Gastroesophageal sphincter (tissue), 4 donors: ENCODE measurements at places on chromosomes 3 and 15.

GRCh38 chr15:80558631-80559319, 136.3 kb upstream of the ABHD17C start:
- no peak for ATAC-seq

GRCh38 chr15:44501768-44502366, 35.1 kb upstream of the EIF3J start:
- no peak for ATAC-seq

DNA sequence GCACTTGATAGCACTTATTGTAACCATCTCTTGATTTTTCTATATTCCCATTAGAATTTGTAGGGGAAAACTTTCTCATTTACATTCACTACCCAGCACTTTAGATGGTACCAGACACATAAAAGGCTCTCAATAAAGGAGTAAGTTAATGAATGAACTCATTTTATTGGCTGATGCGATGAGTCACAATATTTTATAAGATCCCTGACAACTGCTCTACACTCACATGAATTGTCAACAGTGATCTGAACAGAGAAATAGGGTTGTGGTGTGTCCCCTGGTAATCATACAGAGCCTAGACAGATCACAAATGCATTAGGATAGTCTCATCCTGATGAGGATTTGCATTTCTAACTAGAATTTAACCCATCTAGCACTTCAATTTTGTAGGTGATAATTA, 567.6 kb upstream of the ARPP21 start:
- ATAC-seq: no peak

DNA sequence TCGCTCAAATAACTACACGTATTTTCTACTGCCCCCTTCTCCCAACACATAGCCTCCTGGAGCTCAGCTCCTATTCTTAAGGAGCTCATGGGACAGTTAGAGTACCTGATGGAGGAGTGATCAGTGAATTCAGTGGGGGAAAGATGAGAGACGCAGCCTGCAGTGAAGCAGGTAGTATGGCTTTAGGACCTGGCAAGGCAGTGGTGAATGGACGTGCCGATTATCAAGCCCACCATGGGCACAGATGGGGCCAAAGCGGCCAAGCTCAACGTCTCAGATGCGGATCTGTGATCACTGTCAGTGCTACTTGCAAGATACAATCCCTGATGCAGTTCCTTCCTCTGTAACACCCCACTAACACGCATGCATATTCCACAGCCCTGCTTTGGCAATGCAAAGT, 45.8 kb upstream of the ATP2B2 start:
- ATAC-seq: no peak

GRCh38 chr15:42058791-42059190, 35.6 kb downstream of the PLA2G4D start:
- no peak for ATAC-seq

DNA sequence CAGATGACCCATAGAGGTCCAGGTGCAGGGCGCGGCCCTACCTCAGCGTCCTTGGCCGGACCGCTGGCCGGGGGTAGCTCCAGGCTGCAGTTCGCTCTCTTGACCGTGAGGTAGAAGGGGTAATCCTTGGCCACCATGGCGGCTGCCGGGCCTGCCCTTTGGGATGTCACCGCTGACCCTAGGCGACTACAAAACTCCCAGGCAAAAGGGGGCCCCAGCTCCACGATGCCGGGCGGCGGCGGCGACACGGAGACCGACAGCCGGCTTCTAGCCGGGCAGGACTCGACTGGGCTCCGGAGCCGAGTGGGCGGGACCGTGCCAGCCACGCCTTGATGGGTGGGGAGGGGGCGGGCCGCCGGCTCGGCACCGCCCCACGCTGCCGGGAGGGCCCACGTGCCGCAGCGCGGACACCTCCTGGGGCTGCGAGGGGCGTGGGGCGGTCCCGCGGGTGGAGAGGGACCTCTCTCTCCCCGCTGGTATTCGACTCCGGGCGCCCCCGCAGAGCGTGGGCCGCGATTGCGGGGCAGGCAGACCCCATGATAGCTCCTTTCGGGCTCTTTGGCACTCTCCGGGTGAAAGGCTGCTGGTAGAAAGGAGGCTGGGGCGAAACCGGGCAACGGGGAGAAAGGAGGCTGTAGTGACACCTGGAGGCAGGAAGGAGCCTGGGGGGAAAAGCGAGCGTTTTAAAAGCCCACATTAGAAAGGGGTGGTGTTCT, at the start of gene ARHGEF3:
Gene ARHGEF3 (minus strand): TSS at position 288 of the 716 bp plus-strand sequence. CDS start 151 bp downstream, at position 137.
- ATAC-seq: peak; percentile 98

GRCh38 chr3:128482666-128483656, 10.0 kb downstream of the GATA2 start:
- peak; percentile 42 for ATAC-seq

GRCh38 chr3:64039981-64040733, 16.9 kb upstream of the PSMD6 start:
- no peak for ATAC-seq

DNA sequence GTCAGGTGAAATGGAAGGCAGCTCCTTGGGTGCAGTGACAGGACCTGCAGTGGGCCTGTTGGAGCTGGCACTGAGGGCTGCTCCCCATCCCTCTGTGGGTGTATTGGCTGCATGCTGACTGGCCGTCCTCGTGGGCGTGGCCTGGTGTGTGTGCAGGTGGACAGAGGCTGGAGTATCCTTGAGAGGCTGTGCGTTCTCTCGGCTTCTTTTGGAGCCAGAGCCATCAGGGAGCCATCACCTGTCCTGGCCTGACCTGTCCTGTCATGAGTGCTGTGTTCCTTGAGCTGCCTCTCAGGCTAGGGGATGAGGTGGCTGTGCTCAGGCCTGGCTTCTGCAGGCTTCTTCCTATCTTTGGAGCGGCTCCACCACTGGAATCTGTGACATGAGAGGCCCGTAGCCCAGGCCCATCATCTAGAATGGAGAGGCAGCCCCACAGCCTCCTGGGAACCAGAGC, 61.5 kb downstream of the APBA2 start:
- ATAC-seq: no peak

GRCh38 chr3:81445712-81446111, 315.7 kb downstream of the GBE1 start:
- ATAC-seq: no peak

- ATAC-seq: no peak
These were observed 117.7 kb upstream of the SPATA16 start for GRCh38 chr3:173258697-173259096.

- ATAC-seq: peak; percentile 63
These were observed 30.0 kb upstream of the CHD2 start for GRCh38 chr15:92870010-92870591.

DNA sequence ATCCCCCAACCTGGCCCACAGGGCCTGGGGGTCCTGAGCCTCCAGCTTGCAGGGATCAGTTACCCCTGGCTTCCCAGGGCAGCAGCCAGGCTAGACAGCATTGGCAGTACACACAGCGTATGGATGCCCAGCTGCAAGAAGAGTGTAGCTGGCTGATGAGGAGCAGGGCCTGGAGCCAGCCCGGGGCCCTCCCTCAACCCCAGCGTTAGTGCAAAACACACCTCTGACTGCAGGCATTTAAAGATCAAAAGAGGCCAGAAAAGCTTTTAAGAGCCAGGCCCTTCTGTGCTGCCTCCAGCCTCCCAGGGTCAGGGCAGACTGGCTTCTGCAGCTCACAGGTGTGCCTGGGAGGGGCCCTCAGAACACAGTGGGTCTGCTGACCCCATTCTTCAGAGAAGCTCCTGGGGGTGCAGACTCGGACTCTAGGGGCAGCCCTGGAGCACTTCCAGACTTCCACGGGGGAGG, 110.6 kb downstream of the ETFA start:
- ATAC-seq: no peak

DNA sequence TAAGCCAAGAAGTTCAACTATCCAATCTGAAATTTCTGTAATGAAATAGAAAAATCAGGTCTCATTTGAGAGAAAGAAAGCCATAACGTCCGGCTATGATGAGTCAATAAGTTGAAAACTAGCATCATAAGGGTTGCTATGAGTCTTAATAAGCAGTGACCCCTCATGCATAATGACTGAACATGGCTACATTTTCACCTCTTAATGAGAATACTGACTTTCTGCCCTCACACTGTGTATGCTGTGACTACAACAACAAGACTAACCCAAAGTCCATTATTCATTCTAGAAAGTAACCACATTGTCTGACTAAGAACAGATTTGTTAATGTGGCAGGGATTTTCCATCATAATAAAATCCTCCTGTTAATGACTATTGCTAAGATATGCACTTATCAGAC, 884.0 kb upstream of the CADM2 start:
- no peak for ATAC-seq

DNA sequence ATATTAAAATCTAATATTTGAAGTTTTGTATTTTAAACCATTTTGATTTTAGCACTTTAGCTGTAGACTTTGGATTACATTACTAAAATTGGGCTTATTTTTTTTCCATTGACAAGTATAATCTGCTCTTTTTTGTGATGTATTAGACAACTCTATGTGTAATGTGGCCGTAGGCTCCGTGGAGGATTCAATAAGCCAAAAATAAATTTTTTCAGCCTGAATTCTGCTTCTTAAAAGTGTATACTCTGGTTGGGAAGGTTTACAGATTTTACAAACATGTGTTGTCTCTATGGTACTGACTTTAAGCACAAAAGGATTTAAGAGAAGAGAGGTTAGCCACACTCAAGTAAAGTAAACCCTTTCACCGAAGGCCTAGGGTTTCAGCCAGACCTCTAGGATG, 110.8 kb downstream of the PLCL2 start:
- no peak for ATAC-seq

GRCh38 chr3:68256635-68257223, 602.3 kb upstream of the SUCLG2 start:
- ATAC-seq: no peak

DNA sequence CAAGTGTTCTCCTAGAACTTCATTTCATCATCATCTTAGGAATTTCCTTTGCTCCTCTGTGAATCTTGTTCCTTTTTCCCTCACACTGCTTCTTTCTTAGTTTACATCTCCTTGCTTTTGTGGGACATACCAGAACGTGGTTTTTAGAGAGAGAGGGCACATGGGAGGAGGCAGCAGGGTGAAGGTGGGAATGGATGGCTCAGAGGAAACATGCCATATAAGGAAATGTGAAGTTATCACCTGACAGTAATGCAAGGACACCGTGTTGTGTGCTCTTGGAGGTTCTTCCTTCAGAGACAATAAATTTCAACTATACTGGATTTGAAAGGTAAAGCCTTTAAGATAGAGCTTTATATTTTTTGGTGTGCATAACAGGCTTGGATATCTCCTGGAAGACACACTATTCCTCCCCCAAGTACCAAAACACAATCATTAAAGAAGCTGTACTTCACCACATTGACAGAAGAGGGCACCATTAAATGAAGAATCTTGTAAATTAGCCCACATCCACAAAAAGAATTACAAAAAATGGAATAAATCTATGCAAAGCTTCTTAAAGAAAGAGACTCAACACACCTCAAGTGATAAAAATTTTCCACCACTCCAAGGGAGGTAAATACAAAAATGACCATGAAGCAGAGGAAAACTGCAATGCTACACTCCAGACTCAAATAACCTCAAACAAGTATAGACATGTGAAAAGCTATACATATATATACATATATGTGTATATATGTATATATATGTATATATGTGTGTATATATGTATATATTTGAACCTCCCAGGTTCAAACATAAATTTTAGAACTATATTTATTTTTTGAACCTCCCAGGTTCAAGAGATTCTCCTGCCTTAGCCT, 26.1 kb downstream of the RPL39L start:
- ATAC-seq: no peak

DNA sequence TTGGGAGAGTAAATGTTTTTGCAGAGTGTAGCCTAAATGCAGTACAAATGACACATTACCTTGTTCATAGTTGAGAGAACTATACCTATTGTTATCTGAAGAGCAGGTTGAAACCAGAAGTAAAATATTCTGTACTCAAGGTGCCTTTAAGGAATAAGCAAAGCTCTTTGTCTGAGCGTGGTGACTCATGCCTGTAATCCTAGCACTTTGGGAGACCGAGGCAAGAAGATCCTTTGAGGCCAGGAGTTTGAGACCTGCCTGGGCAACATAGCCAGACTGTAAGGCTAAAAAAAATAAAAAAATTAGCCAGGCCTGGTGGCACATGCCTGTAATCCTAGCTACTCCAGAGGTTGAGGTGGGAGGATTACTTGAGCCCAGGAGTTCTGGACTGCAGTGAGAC, 2.2 kb upstream of the RNF13 start:
- ATAC-seq: no peak

DNA sequence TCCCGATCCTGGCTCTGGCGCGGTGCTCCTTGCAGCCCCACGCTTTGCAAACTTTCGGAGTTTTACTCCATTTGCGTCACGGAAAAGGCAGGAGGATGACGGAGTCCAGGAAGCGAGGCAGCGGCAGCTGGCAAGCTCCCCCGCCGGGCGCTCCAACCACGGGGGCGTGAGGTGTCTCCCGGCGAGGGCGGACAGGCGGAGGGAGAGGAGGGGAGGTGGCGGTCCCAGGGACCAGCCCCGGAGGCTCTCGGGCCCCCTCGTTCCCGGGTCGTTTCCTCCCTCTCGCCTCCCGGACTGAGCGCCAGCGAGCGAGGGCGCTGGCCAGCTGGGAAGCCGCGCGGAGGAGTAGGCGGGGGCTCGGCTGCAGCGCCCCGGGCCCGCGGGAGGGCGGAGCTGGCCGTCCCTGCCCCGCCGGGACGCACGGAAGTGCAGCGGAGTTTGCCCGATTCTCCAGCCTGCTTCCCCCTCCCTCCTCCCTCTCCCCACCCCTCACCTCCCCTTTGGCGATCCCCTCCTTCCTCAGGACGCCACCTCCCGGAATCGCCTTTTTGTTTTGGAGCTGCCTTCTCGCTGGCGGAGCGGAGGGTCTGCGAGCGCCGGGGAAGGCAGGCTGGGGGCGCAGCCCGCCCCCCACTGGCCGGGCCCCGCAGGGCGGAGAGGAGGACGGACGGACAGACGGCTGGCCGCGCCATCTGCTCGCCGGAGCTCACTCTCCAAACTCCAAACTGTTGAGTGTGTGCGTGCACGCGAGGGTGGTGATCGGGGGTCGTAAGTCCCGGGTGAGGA, at the start of gene SNX33:
Gene SNX33 (plus strand): TSS at position 543 of the 786 bp plus-strand sequence. CDS start 1,191 bp downstream, outside the sequence.
- peak; percentile 87 for ATAC-seq

DNA sequence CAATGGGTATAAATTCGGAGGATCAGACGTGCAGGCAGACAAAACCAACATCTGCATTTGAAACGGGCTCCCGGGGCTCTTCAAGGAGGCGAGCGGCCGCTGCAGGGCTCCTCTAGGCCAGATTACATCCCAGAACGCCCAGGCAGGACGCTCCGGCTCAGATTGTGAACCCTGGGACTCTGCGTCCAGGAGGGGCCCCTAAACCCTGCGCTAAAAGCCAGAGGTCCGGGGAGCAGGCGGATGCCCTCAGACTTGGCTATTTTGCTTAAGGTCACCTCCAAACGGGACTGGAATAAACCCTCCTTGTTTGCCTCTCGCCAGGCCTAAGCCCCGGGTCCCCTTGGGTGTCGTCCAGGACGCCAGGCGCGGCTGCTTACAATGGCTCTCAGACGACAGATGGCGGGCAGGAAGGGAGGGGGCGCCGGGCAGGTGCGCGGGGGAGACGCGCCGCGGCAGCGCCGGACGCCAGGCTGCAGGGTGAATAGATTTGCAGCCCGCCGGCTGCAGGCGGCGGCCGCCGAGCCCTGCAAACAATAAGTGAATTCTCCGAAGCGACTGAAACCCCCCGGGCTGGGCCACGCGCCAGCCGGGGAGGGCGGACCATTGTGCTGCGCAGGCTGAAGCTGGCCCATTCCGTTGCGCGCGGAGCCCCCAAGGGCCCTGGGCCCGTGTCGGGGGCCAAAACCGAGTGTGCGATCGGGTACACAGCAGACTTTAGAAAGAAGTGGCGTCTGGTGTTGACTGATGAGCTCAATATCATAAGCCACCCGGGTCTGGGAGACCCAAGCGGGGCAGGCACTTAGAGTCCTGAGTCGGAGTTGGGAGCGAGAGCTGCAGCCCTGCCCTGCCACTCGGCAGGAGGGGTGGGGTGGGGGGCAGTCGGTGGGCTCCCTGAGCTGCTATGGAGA, 32.3 kb upstream of the AMOTL2 start:
- peak; percentile 40 for ATAC-seq

GRCh38 chr3:100060685-100061484, 53.4 kb downstream of the FILIP1L start:
- no peak for ATAC-seq
